IMR-90 (cell line): ENCODE measurements at places on chromosomes 12 and 14. TPM values are rescaled to one million over a fixed set of nuclear protein-coding genes. Genes with fewer than 3 reads are reported as not detected.

GRCh38 chr14:75806352-75806832 is 145.3 kb downstream of the TTLL5 start:
- DNase-seq, result no peak

- DNase-seq, result peak; percentile 20
These were observed 54.3 kb downstream of the GALNT9 start for GRCh38 chr12:132275110-132275531.

The ERP27 gene
- polyA plus RNA-seq, result not detected in 2 replicates

- no peak for DNase-seq
These were observed 150.6 kb upstream of the FUT8 start for GRCh38 chr14:65261946-65262345.

GRCh38 chr12:45590646-45591045 is 138.9 kb upstream of the ARID2 start:
- no peak for DNase-seq

DNA sequence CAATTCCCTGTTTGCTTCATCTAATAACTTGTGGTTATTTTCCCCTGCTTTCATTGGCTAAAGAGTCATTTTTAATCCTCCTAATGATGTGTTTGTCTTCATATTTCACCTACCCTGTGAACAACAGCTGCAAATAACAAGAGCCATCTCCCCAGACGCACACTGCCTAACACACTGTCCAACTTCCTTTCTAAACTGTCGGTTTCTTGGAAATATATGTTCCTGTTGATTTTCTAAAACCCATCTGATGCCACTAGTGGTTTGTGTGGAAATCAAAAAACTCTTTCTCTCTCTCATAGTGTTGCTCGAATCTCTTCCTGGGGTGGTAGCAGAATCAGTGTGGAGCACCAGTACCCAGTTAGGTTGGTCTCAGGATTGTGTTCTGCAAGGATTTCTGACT is 226.9 kb downstream of the EPS8 start:
- no peak for DNase-seq

DNA sequence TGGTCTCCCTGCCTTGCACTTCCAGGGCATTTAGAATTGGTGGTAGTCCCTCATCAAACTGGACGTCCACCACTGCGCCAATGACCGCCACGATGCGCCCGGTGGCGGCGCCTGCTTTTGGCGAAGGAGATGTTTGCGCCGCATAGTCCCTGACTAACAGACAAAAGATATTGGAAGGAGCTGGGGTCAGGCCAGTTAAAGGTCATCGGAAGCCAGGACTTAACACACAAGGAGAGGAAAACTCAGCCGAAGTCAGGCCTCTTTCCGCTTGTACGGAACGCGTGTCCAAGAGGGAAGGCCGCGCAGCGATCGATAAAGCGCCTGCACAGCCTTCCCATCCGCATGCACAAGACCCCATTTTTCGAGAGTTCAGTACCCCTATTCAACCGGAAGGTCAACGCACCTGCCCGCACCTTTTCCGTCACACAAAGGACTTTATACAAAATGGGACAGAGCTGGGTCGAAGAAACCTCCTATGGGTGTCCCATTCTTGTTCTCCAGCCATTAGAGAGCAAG is 525 bp downstream of the ATP5F1B start:
- no peak for DNase-seq

DNA sequence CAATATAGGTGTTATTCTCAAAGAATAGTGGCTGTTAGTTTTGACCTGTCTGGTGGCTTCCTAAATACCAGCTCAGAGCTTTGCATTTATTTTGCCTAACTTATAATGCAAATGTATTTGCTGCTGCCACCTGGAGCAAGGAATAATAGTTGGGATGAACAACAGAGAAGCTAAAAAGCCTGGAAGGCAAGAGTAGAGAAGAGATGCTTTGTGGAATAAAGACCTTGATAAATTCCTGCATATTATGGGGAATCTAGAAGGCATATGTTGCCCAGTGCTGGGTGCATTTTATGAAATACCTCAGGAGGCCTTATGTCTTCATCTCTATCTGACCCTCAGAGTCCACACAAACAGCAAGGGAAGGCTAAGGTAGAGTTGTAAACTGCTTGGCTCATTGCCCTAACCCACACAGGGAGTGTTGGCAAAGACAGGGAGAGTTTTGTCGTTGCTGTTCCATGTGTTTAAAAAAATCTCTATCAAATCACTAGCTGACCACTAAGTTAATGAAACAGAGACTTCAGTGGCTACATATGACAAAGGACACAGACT is 53.7 kb upstream of the SCAF11 start:
- DNase-seq, result no peak

DNA sequence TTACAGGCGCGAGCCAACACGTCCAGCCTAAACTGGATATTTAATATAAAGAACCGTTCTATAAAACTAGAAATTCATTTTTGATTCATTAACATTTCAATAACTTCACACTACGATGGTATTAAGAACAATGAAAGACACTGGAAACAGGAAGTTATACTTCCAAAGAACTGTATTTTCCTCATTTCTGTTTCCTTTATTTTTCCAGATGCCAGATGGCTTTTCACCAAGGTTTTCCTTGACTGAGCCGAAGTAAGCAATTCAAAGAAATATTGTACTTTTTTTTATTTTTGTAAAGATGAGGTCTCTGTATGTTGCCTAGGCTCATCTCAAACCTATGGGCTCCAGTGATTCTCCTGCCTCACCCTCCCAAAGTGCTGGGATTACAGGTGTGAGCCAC is 28.2 kb downstream of the EEA1 start:
- DNase-seq, result no peak

The DENND5B gene
- polyA plus RNA-seq, result 5.5 and 5.6 TPM in 2 replicates

DNA sequence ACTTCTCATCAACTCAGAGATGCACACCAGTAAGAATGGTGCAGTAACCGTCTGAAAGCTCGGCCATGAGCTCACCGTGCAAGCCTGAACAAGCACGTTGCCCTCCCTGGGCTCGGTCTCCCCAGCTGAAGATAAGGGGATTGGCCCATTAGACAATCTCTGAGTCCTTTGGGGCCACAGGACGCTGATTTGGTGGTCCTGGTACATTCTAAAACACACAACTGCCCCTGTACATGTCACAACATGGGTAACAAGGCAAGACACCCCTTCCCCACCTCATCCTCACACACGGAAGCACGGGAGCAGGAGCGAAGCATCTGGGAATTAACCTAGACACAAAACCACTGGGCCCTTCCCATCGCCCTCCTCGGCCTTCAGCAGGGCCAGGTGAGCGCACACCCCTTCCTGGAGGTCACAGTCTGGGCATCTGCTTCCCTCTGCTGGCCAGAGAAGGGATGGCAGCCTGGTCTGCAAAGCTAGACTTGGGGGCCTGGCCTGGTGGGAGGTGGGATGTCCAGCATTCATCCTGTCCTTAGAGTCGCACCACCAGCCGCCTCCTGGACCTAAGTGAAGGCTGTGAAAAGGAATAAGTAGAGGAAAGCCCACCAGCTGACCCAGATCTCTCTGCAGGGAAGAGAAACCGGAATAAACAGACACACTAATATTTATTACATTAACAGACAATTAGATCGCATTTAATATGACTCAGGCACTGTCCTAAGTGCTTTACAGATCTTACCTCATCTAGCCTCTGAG is 18.9 kb upstream of the SMUG1 start:
- peak; percentile 37 for DNase-seq

The TSHR gene
- polyA plus RNA-seq, result not detected in 2 replicates

DNA sequence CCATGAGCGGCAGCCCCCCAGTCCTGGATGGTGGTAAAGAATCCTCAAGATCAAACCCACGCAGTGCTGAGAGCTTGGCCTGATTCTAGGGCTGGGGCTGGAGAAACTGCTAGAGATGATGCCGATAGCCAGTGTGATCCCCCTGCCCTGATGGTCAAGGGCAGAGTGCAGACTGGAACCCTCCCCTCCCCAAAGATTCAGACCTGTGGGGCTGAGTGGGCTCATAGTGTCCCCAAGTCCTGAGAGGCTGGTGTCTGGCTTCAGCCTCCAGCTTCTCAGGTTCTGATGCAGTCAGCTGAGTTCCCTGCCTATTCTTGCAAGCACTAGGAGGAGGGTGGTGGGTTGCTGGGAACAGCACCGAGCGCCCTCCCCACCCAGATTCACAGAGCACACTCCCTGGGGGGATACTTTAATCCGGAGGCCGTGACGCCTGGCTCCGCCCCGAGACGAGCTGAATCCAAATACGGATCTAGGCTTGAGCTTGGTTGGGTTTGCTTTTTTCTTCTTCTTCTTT is 11.9 kb downstream of the RHOF start:
- no peak for DNase-seq

DNA sequence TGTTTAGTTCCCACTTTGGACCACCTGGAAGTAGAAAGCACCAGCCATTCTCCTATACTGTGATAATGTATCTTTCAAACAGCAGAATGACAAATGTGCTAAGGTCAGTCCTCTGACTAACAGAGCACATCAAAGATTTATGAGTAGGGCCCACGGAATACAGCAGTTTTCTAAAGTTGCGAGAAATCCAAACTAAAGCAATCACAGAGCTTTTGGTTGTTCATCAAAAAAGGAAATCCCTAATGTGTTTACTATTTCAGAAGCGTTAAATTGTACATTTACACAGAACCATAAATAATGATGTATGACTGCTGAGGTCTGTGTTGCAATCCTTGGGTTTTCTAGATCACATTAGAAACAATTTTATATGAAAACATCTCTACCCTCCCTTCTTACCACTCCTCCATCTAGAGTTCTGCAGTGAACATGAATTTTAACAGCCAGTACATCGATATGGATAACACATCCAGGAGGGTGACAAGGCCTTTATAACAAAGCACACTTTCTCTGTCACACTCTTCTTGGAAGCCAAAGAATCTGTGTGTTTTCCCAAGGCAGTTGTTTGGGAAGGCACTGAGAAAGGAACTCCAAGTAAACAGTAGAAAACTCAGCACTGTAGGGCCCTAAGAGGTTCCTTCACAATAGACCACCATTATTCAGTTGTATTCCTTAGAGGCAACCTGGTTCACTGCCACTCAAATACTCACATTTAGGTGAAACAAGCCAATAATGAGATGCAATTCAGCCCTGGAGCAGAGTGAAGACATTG is 7.3 kb downstream of the KITLG start:
- no peak for DNase-seq

The LRP1-AS gene
- not detected in 2 replicates for polyA plus RNA-seq

DNA sequence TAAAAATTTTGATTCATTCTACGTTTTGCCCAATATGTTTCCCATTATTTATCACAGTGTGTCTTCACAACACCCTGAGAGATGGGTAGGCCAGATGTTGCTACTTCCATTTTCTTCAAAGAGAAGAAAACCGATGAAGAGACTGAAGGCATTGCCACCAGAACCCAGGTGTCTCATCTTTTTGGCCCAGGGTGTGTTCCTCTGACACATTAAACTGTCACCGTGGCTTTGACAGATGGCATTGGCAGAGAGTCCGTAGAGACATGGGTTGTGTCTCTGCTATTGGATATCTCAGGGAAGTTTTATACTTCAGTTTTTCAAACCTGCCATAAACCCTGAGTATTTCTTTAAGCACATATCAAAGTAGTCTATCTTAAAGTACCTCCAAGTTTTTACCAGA is 11.3 kb upstream of the NUDT4 start:
- DNase-seq, result no peak

DNA sequence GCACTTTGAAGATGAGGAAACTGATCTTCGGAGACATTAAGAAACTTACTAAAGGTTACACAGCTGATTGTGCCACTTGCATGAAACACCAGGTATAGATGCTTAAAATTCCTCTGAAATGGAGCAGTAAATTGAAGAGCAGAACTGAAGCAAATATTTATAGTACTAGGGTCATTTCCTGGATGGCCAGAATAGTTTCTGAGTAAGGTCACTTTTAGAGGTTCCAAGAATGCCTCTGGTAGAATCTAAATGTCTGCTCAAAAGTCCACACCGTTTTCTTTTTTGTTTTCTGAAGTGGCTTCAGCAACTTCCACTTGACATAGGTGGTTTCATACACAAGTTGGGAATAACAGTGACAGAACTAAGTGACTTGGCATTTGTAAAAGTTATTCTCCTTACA is 19.4 kb downstream of the TPH2 start:
- peak; percentile 65 for DNase-seq

DNA sequence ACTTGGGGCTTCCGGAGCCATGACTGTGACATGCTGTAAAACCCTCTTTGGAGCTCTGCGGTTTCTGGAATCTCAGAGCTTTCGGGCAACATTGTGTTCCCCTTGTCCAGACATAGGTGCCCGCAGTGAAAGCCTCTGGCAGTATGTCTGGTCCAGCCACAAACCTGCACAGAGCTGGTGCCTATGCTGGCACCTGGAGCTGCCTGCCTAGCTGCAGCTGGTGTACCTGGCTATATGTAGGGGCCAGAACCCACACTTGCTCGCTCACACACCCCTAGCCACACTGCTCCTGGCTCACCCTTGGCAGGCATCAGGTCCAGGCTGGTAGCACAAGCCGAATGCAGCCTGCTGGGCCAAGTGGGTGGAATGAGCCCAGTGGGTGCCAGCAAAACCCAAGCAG is 861.1 kb downstream of the FLRT2 start:
- DNase-seq, result no peak

DNA sequence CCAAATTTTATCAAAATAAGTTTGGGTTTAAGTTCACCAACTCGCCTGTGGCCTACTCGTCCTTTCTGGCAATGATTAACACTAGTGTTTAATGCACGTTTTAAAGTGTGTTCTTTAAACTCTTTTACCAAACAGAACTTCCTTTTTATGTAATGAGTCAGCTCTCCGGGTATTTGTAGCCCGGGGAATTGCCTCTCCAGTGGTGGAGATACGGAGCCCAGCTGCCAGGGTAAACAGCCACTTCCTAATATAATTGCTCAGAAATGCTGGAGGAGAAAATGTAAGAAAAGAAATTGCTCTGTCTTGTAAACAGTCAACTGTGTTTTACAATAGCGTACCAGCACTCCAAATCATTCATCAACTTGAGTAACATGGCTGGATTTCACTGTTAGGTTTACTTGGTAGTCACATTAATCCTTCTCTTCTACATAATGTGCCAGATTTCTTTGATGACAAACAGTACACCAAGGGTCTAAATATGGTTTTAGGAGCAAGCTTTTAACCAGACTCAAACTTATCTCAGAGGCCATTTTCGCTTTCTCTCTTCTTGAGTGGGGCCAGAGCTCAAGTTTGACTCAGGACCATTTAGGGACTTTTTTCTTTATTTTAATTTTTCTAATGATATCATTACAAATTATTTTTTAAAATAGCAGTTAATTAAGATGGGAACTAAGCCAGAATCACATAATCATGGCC is 101.2 kb upstream of the SLC38A2 start:
- DNase-seq, result peak; percentile 94
